ENCODE measurements at places on chromosomes 16 and 17.

DNA sequence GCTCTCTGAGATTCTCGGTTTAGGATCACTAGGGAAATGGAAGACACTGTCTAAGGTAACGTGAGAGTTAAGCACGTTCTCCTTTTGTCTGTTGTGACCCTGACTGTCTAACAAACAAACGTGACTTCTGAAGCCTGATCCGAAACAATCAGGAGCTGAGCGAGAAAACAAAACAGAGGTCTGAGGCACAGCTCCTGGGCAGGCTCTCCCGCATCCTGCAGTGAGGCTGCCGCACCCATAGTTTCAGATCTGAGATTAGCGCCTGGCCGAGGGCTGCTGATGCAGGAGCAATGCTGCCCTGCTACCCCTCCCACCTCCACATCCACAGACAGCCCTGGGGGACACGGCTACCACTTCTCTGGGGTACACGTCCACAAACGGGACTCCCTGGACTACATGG, 46.7 kb downstream of the RNF157 start:
- DNase-seq = no peak

GRCh38 chr16:62038225-62038624, 2.0 kb upstream of the CDH8 start:
- DNase-seq = no peak

DNA sequence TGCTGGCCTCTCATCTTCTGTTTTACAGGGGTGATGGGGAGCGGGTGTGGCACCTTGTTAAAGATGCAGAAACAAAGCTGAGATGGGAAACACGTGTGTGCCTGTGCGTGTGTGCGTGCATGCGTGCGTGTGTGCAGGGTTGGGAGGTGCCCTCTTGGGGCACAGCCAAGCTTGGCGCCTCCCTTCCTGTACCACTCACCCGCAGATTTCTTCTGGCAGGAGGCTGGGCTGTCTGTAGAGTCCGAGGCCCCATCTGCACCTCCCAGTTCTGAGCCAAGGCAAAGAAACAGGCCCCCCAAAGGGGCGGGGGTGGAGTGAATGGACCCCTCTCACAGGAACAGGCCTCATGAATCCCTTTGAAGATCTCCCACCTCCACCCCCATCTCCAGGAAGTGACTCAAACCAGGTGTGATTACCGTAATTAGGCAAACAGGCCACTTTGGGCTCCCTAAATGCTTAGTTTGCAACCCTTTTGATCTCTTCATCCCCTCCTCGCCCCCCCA, 20.9 kb downstream of the TNS4 start:
- DNase-seq = no peak

- DNase-seq = no peak
Observed at GRCh38 chr17:17061516-17061915, 19.3 kb downstream of the MPRIP start.

DNA sequence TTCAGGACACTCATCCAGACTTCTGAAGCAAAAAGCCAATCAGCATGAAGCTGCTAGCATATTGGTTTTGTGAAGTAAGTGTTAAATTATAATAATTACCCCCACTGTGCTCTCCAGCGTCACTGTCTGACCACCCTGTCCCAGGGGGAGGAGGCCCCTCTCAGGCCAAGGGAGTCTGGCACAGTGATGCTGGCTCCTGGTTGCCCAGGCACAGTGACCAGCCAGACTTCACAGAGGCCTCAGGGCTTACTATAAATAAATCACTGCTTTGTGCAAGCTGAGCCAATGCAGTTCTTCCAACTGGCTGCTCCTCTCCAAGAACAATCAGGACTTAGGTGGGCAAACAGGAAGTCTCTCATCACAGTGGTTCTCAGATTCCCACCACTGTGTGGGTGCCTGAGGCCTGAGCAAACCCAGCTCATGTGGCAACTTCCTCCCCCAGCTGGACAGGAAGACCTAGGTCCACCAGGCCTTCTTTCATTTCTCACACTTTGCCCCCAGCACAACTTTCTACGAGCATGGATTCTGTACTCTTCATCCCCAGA, 1.7 kb upstream of the DBNDD1 start:
- no peak for DNase-seq

DNA sequence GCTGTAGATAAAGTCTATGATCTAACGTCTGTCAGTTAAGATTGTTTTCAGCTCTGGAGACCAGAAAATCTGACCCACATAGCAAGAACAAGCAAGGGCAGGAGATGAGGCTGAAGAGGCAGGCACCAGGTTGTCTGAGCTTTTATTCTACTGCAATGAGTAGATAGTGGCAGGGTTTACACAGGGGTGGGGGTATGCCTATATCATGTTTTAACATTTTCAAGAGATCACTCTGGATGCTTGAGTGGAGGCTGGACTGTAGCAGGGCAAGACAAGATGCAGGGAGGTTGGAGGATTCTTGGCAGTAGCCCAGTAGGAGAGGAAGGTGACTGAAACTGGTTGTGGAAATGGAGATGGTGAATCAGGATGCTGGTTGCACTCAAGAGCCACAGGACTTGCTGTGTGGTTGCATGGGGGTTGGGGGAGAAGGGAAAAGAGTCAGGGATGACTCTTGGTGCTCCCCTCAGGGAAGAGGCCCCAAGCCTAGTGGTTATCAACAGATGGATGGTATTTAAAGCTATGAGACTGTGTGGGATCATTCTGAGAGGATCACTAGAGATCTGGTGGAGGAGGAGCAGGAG, 143.1 kb upstream of the KCNJ18 start:
- no peak for DNase-seq

DNA sequence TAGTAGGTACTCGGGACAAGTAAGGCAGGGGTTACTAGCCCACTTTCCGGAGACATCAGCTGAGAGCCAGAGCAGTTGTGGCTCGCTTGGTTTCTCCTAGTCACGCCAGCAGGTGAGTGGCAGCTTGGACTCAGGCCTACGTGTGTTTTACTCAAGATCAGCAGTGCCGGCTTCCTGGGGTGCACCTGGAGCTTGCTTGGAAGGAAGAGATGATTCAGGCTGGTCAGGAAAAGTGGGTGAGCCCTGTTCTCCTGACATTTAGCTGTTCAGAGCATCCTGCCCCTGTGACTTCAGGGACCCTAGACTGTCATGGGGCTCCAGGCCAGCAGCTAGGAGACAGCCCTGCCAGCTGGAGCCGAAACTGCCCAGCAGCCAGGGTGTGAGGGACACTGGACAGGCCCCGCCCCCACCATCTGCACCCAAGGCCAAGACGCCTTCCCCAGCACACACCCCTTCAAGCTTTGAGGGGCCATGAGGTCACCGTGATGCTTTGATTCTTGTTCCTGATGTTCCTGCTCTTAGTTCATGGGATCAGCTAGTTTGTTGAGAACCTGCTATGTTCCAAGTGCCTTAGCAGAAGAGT, 238.0 kb upstream of the CIBAR2 start:
- no peak for DNase-seq

DNA sequence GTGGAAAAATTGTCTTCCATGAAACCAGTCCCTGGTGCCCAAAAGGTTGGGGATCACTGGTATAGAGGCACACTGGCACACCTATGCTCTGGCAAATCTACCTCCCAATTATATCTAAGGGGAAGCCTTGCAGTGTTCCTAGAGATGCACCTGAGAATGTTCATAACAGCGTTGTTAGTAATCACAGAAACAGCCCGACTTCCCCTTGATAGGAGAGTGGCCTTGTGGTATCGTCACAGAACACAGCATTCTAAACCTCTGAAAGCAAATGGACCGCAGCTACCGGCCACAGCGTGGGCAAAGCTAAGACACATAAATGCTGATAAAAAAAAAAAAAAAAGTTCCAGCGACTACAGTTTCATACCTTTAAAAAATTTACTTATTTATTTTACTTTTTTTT, 39.1 kb upstream of the ADGRG1 start:
- DNase-seq = no peak

DNA sequence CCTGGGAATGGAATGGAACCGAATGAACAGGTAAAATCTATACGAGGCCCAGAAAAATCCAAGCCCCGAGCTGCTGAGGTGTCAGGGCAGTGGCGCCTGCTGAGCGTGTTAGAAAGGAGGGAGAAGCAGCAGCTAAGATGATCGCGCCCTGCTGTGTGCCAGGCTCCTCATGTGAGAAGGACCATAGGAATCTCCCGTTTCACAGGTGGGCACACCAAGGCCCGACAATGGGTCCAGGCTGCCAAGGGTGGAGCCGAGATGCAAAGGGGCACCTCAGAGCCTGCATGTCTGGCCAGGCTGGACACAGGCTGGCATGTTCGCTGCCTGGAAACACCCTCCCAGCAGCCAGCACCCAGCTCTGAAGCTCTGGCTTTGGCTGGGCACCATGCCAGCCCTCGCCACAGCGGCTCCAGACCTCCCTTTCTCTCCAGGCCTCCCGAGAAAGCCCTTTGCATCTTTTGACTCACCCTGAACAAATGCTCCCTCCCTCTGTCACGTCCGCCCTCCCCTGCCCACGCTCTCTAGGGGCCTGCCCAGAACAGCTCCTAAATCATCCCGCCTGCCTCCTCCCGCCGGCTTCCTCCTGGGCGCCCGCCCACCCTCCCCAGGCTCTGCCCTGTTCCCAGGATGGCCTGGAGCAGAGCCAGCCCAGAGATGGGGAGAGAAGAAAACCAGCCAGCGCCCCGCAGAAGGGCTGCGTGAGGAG, 217.8 kb upstream of the GSE1 start:
- DNase-seq = peak; percentile 73
